ENCODE measurements at places on chromosomes 1 and 21. TPM values are rescaled to one million over a fixed set of nuclear protein-coding genes. Genes with fewer than 3 reads are reported as not detected.

The HTR1D gene
- total RNA-seq, result 0.08 TPM

The RNU1-4 gene
- 6,072 TPM for total RNA-seq

The NBPF6 gene
- not detected for total RNA-seq

The TEX38 gene
- 0.22 TPM for total RNA-seq

The OBSCN gene
- 316 TPM for total RNA-seq

The S100A16 gene
- 38.8 TPM for total RNA-seq

The LIN28A gene
- total RNA-seq, result not detected

The SMAP2 gene
- 15.0 TPM for total RNA-seq

The NBPF12 gene
- total RNA-seq, result 2.5 TPM

The NR0B2 gene
- 7.2 TPM for total RNA-seq

The KRTAP19-3 gene
- total RNA-seq, result not detected

The OR2AK2 gene
- not detected for total RNA-seq

The LMO4 gene
- total RNA-seq, result 35.1 TPM

GRCh38 chr1:6246497-6247467, 2.8 kb downstream of the HES3 start:
- DNase-seq, result peak; percentile 76

DNA sequence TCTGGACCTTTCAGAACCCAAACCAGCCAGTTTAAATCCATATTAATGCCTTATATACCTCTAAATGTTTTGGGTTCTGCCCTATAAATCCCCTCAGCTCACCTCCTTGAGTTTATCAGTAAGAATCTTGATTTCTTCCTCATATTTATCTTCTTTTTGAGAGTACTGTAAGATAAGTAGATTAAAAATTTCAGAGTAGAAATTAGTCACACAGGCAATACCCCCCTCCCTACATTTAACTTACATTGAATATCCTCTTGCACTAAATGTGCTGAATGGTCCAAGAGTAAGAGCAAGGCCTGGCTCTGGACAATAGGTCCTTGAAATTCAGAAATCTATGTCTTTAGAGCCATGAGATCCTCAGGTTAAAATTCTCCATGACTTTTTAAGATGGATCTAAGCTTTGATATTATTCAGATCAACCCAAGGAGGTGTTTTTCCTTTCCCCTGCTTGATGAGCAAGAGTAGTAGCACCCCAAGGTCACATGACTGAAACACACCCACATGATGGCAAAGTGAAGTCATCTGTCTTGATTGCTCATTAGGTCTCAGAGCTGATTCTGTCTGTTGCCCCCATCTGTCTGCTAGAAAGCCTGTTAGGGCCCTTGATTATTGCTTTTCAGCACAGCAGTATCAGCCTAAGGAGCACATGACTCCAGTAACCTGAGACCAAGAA, 15.8 kb upstream of the NUP210L start:
- DNase-seq, result no peak

GRCh38 chr1:112344754-112345423, 51.1 kb upstream of the CTTNBP2NL start:
- DNase-seq, result no peak

DNA sequence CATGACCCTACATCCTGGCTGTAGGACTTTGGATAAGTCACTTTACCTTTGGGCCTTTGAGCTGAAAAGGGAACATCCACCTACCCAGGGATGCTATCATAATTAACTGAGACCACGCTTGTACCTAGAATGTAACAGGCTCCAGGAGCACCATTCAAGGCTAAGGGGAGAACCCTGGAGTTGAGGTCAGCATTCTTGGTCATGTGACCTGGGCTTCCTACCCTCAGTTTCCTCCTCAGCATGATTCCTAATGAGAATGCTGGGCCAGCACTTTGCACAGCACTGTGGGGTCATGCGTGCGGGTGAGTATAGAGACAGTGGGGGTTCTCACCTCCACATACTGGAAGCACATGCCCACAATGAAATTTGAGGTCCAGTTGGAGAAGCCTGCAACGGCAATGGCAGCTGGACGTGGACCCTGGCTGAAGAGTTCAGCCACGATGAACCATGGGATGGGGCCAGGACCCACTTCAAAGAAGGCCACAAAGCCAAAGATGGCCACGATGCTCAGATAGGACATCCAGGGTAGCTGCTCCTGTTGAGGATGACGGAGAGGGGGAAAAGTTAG, 31.3 kb downstream of the SLC2A1 start:
- DNase-seq, result no peak

GRCh38 chr1:43834280-43835081, 99.1 kb upstream of the ARTN start:
- no peak for DNase-seq

DNA sequence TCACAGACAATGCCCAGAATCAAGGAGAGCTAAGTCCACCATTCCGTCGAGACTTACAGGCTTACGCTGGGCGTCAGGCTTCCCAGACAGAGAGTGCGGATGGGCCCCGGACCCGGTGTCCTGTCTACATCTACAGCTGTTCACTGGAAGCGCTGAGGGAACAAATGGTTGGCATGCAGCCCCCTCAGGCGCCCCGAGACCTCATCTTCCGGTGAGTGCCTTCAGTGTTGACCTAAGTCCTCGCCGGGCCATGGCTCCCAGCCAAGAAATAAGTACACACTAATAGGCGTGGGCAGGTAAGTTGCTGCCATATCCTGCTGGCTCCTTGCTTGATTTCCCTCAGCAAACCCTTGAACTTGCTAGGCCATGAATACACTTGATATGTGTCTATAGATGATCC, 26.2 kb downstream of the HYI start:
- no peak for DNase-seq

GRCh38 chr1:226497991-226498639, 50.4 kb upstream of the STUM start:
- no peak for DNase-seq

- DNase-seq, result no peak
These were observed 74.3 kb upstream of the FAM3B start for GRCh38 chr21:41242238-41242829.

GRCh38 chr1:31055501-31055900, 10.0 kb downstream of the PUM1 start:
- no peak for DNase-seq

- DNase-seq, result no peak
These were observed 4.6 kb downstream of the SMIM1 start for GRCh38 chr1:3777078-3777547.

DNA sequence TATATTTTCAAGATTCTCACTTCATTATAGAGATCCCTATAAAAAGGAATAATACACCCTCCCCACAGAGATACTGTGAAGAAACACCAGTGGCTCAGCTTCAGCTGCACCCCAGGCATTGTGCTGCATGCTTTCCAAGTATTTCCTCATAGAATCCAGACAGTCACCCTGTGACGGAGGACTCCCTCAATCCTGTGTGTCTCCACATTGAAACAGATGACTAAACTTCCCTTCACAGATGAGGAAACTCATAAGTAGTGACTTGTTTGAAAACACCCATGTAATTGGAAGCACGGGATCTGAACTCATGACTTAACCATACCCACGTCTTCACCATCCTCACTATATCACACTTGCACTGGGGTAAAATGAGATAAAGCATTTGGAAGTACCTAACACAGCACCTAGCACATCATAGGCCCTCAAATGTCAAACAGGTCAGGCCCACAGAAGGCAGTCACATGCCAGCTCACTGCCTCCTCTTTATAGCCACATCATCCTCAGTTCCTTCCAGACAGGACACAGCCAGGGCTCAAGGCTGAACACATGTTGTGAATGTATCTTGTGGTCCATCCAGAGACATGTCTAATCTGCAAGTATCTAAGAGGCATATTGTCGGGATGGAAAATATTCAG, 55.2 kb downstream of the GPR161 start:
- no peak for DNase-seq

DNA sequence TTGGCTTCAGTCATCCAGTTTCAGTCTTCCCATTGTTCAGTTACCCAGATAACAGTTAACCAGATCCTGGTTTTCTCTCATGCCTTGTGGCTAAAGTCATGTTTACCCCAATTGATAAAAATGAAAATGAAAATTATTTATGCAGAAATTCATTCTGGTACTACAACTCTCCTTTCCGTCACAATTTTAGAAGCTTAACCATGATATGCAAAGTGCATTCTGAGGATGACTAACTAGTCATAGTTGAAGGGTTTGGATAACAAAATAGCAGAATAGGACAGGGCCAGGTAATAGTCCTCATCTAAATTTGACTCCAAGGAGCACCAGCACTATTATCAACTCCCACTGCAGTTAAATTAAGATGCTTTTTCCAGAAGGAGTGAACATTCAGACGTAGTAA, 94.7 kb downstream of the NTMT2 start:
- DNase-seq, result no peak

- DNase-seq, result peak; percentile 59
These were observed 475 bp upstream of the NPPB start for GRCh38 chr1:11858968-11859871.

DNA sequence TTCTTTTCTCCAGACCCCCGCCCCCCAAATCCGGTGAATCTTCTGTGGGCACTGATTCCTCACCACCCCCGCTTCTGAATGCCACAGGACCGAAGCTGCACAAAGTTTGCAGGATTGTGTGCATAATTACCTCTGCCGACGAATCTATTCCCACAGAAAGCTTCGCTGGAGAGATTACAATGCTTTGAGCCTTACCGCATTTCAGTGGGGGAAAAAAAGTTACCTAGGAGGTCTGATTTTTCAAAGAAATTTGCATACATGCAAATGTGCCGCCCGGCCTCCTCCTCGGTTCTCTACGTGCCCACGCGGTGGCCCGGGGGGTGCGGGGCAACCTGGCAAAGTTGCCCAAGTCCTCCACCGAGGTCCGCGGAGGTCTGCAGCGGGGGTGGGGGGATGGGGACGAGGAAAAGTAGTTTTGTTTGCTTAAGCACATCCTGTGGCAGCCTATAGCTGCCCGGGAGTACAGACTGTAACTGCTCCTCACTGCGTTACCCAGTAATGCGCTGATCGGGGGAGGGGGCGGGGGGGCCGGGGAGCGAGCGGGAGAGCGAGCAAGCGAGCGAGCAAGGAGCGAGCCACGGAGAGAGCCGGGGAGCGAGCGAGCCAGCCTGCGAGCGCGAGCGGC, 563 bp upstream of the NFIA start:
- DNase-seq, result peak; percentile 51

GRCh38 chr1:88922214-88922613, 30.8 kb upstream of the GTF2B start:
- DNase-seq, result no peak

DNA sequence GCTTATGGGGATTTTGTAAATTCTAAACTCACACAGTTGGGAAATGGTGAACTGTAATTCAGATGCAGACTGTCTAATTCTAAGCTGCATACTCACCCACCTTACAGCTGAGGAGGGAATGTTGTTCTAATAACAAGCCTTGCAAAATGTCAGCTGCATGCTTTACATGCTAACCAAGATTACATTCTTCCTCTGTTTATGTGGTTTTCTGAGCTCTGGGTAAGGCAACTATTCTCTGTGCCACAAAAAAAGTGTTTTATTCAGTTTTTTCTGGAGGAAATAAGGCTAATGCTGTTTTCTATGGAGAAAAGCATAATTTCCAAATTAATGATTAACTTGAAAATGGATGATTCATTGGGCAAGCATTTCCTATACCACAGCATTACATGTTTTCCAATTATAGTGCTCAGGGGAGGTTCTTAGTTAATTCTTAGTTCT, 64.9 kb downstream of the RGS13 start:
- no peak for DNase-seq

- DNase-seq, result no peak
These were observed 107.9 kb downstream of the SPSB1 start for GRCh38 chr1:9400425-9401079.

- no peak for DNase-seq
These were observed 124.8 kb downstream of the LRIG2 start for GRCh38 chr1:113197719-113198330.

DNA sequence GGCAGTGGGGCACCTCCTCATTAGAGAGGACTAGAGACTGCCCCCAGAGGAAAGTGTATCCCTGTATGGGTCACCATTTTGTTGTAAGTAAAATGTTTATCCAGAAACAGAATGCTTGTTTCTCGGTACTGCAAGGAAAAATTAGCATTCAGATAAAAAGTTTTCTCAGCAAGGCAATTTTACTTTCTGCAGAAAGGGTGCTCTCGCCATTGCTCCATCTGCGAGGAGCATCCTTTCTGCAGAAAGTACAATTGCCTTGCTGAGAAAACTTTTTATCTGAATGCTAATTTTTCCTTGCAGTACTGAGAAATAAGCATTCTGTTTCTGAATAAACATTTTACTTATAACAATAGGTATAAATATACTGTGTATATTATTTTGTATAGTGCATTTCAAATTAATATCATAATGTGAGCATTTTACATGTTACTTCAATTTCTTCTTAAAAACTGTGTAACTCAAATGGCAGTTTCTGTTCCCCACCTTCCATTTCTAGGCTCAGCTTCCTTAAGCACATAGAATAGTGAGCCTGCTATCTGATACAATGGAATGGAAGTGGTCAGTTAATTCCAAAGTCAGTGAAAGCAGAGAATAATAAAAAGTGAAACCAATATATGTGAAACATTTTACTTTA, 76.5 kb upstream of the DESI2 start:
- no peak for DNase-seq

DNA sequence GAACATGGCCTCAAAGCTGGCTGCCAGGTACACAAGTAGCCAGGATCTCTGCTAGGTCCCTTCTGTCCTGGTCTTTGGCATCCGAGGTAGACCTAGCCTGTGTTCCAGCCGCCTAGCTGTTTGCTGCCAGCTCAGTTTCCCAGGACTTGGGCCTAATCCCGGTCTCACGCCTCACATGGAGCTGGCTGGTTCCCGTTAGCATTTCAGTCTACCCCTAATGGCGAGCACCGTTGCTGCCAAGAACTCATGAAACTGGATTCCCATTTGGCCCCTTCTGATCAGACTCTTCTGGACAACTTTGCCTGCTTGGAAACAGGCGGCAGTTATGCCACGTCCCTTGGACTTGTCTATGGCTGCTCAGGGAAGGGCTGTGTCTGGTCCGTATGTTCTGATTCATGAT, 26.2 kb upstream of the HHAT start:
- DNase-seq, result peak; percentile 22

GRCh38 chr1:53498555-53499131, 39.4 kb downstream of the DMRTB1 start:
- no peak for DNase-seq

DNA sequence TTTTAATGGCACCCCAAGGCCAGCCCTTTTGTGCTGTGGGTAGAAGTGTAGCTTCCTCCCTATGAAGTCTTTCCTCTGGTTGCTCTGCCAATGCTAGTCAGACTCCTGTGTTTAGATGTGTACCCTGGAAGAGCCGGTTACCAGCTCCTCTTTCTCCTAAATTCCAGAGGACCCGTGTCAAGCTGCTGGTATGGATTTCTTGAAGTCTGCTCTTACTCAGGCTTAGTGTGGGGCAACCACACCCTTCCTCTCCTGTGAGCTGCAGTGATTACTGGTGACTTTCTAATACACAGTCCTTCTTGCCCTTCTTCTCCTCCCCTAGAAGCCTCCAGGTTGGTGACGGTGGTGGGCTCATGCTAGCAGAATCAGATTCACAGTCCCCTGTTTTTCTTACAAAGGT, 74.1 kb upstream of the AKT3 start:
- no peak for DNase-seq

DNA sequence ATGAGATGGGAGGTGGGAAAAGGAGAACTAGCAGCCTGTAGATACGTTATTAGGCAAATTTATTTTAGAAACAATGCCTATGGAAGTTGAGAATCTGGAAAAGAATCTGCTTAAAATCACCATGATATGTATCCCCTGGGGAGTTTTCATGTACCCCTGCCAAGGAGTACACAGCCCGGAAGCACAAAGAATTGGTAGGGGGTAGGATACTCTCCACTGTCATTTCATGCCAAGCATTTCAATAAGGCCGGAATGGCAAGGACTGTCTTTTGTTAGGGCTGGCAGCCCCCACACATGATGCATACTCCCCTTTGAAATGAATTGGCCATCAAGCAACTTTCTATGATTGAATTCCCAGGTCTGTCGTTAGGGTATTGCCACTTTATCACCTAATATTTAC, 111.5 kb upstream of the APP start:
- DNase-seq, result no peak

- DNase-seq, result no peak
These were observed 3.9 kb upstream of the ZSCAN20 start for GRCh38 chr1:33468531-33468930.

Data from left ventricle myocardium inferior (tissue), 1 donor.